Ammon's horn (tissue), 1 donor: ENCODE measurements at places on chromosomes 3 and 15.

DNA sequence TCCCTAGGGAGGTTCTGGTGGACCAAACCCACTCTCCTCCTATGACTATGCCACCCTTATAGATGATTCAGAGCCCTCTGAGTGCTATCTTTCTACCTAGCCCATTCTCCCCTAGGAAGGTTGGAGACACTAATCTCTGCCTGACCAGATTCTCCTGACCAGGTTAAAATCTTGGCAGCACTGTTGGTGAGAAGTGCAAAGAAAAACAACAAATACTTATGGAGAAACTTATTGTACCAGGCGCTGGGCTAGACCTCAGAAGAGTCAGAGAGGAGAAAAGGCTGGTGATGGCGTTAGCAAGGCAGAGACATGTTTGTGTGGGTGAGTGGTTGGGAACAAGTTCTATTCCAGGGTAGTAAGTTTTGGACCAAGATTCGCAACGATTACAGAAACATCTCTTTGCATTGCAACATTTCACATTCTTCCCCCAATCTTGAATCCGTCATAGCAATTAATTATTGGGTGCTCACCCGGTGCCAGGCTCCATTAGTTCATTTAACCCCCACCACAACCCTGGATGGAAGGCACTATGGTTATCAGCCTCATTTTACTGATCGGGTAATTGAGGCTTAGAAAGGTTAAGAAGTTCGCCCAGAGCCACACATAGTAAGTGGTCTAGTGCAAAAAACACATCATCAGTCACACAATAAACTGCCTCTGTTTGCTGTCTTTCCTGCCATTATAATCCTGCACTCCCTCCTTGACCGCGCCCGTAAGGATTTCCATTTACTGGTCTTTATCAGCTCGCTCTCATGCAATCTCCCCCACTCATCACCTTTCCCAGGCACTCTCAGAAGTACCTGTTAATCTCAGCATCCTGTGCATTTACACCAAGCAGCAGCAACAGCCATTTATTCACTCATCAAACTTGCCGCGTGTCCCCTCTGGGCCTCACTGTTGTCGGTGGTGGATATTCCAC is 655 bp upstream of the TSPAN3 start:
- DNase-seq: no peak

DNA sequence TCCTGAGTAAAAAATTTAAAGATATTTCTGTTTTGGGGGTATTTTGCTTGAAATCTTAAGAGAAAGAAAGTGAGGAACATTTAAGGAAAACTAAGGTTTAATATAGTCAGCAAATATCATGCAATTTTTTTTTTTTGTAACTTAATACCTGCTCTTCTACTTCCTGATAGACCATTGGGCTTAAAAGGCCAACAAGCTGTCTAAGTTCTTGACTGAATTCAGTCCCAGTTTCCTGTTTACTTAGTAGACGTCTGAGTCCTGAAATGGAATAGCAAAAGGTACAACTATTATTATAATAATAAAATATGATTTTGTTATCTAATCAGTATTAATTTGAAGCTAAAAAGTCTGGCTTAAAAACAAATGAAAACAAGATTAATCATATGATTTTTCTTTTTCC is 37.9 kb downstream of the IQCB1 start:
- no peak for DNase-seq

GRCh38 chr15:35657679-35658311 is 111.8 kb upstream of the DPH6 start:
- no peak for DNase-seq

DNA sequence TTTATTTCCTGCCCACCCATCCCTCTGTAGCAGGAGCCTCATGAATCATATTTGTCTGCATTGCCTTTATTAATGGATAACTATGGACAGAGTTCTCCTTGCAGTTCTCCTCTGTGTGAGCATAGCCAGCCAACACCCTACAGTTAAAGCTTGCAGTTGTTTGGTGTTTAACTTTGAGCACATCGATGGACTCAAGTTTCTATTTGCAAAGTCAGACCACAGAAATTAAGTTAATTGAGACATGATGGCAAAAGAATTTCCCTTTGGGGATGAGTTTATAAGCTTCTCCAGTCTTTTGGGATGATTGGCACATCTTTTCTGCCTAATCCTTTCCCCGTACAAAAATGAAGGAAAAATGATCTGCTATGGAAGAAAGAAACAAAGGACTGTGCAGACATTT is 398.9 kb upstream of the THBS1 start:
- DNase-seq: no peak

- DNase-seq: no peak
These were observed 163.3 kb upstream of the IL12A start for GRCh38 chr3:159825216-159825854.

GRCh38 chr3:140497331-140497730 is 180.5 kb upstream of the TRIM42 start:
- DNase-seq: no peak

GRCh38 chr3:125061170-125061569 is 5.4 kb upstream of the HEG1 start:
- DNase-seq: no peak

- DNase-seq: no peak
These were observed 47.8 kb downstream of the DAPK2 start for GRCh38 chr15:63998489-63998888.
